Activated CD4-positive, alpha-beta T cell treated with anti-CD3 and anti-CD28 coated beads, Interleukin-2, amount 50 U/mL, for 24 hours (primary cell): ENCODE measurements at places on chromosomes 11 and 22.

DNA sequence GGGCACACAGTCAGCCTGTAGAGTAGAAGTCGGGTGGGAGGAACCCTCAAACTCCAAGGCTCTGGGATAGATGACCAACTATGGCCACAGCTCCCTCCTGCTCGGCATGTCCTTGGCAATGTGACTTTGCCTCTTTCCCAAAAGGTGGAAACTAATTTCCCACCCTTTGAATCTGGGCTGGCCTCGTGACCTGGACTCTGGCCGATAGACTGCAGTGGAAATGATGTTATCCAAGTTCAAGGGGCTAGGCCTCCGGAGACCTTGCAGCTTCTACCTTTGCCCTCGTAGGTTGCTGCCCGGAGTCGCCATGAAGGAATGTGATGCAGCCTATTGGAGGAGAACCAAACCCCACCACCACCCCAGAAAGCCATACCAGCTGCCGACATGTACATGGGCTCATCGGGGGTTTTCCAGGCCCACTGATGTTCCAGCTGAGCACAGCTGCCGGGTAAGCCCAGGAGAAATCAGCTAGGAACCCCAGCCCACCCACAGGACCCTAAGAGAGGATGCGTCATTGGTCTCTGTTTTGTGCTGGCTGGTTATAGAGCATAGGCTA, 30.4 kb downstream of the KCNJ4 start:
- DNase-seq = no peak

GRCh38 chr22:31932863-31933262, 11.5 kb upstream of the YWHAH start:
- DNase-seq = no peak

DNA sequence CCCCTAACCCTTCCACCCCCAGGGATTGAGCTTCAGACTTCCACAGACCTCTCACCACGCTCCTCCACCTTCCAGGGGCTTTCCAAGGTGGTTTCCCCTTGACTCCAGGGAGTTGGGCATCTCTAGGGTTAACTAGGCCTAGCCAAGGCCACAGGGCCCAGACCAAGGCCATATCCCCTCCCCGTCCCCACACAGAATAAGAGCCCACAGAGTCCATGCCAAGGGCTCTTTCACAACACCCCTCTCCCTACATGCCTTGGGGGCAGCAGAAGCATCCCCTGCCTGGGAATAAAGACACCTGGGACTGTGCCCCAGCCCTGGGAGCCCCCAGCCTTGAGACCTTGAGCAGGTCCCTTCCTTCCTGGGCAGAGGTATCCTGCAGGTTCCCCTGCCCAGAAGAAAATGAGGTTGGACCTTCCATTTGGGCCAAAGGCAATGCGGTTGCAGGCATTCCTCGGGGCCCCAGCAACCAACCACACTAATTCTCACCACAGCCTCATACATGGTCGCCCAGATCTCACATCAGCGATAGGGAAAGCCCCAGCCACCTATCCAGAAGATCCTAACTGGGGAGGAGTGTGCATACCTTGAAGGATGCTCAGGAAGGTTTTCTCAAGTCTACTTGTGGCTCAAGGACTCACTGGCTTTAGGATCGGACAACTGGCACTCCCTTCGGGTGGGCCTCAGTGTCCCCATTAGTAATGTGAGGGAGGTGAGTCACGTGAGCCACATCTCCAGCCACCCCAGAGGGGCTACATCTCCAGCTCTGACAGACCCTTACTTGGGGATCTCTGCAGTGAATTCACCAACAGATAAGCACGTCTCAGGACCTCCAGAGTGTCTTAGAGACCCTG, 1.7 kb downstream of the GDPD5 start:
- no peak for DNase-seq

DNA sequence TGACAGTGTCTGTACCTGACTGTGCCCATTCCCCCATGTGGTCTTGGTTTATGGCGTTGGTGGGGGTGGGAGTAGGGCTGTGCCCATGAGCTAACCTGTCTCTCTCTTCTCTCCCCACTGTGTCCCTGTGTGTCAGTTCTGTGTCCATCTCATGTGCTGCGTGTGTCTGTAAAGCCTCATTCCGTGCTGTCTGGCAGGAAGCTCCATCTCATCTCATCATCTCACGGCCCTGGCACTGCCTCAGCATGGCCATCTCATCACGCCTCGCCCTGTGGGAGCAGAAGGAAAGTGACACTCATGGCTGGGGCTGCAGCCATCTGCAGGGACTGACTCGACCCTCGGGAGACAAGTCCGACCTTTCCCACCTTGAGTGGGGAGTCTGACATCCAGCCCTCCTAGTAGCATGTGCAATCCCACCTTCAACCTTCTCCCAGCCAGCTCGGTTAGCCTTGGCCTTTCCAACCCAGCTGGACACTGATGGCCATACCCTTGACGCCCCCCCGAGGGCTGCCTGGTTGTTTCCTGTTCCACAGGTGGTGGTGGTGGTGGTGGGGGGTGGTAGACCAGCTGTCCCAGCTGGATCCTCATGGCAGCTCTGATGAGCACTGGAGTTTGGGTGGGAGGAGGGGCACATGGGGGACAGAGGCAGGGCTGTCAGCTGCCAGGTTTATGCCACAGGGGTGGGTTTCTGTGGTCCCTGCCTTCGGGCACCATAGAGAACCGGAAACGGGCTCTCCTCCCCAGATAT, 19.0 kb downstream of the MYO18B start:
- no peak for DNase-seq

- no peak for DNase-seq
Measured at GRCh38 chr11:117444711-117445658, 117.3 kb downstream of the CEP164 start.

DNA sequence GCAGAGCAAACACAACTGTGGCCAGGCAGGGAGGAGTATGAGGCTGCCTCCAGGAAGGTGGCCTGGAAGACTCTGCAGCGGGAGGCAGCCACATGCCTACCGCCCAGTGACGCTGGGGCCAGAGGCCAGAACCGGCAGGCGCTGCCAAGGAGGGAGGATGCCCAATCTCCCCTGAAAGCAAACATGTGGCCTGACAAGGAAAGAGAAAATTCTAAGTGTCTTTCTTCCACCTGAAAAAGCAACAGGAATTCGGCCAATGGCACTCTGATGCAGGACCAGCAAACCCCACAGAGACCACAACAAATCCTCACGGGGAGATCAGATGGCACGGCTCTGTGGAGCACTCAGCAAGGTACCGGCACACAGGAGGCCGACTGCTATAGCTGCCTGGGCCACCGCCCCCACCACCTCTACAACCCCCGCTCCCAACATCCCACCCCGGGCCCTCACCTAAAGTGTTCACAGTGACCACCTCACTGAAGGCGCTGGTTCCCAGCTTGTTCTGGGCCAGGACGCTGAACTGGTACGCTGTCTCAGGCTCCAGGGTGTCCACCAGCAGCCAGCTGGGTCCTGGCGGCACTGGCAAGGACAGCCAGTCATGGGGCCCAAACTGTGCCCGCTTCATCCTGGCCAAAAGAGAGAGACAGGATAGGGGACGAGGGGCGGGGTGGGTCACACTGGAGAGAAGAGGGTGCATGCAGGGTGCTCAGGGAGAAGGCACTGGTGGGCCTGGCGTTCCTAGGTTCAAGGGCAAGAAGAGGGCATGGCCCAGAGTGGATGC, 30.1 kb downstream of the IGSF9B start:
- DNase-seq = no peak

DNA sequence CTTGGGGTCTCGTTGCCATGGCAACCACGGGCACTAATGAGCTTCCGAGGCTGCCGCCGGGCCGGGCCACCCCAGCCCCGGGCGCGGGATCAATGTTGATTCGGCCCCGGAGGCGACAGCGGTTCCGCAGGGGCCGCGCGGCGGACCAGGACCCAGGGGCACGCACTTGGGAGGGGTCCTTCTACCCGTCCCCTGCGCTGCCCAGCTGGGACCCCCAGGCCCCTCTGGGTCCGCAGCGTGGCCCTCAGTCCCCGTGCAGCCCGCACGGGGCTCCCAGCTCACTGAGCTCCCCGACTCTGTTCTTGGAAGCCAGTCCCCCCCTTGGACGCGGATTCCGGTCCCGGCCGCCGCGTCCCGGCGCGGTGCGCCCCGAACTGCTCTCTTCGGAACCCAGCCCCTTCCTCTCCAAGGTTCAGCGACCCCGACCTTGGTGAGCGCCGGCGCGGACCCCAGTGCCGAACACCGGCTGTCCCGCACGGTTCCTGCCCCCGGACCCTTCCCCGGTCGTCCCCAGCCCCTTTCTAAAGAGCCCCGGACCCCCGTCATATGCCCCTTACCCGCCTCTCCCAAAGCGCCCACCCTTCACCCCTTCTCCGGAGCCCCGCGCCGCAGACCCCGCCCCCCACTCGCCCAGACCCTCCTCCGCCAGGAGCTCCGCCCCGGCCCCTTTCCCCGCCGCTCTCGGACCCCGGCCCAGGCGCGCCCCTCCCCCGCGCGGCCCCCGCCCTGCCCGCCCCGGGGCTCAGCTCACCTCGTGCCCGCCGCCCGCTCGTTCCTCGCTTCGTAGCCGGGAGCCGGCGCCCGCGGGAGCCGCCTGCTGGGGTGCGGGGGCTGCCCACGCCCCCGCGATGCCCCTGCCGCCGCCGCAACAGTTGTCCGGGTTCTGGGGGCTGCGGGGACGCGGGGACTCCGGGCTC, 18.3 kb upstream of the SHISAL1 start:
- DNase-seq = no peak
